ENCODE measurements at places on chromosomes 16 and 17. TPM values are rescaled to one million over a fixed set of nuclear protein-coding genes. Genes with fewer than 3 reads are reported as not detected.

Gene LPCAT2
- 17.4 TPM for total RNA-seq

Gene BIRC5
- total RNA-seq = 0.62 TPM

Gene NPW
- 0.79 TPM for total RNA-seq

Gene NT5M
- total RNA-seq = 12.5 TPM

Gene CTRB1
- total RNA-seq = not detected

Gene CLEC18A
- total RNA-seq = 8.2 TPM

Gene ANKFN1
- 4.0 TPM for total RNA-seq

Gene TMEM238L
- not detected for total RNA-seq

Gene CCL3
- 1.1 TPM for total RNA-seq

Gene CA7
- 9.5 TPM for total RNA-seq

Gene TBC1D16
- 34.1 TPM for total RNA-seq

Gene CLEC3A
- total RNA-seq = not detected

Gene GJC1
- total RNA-seq = 10.2 TPM

Gene RRAD
- 2.3 TPM for total RNA-seq

Gene IL21R
- 0.27 TPM for total RNA-seq

Gene CES4A
- total RNA-seq = 128 TPM

Gene KRT9
- not detected for total RNA-seq

Gene CDC42EP4
- 69.4 TPM for total RNA-seq

Gene CPHXL2
- total RNA-seq = not detected

Gene KRT20
- total RNA-seq = not detected

Gene CHP2
- 0.36 TPM for total RNA-seq

Gene HSD17B2
- total RNA-seq = not detected

Gene KRTAP4-9
- not detected for total RNA-seq

Gene SLC12A3
- total RNA-seq = 0.26 TPM

Gene SDR42E2
- 0.46 TPM for total RNA-seq

Gene PRSS53
- 11.0 TPM for total RNA-seq

Gene MAZ
- total RNA-seq = 199 TPM

Gene UNK
- total RNA-seq = 32.6 TPM

Gene DOC2B
- 34.9 TPM for total RNA-seq

Gene TNFSF13
- total RNA-seq = 17.8 TPM

Gene C17orf113
- total RNA-seq = 3.9 TPM

Gene PLXDC1
- 29.3 TPM for total RNA-seq

Gene MYOCD
- total RNA-seq = 0.56 TPM

Gene SRCAP
- total RNA-seq = 68.0 TPM

Gene CASKIN1
- 154 TPM for total RNA-seq

Gene ZG16
- not detected for total RNA-seq

Gene UTS2R
- total RNA-seq = 1.0 TPM

Gene FHOD1
- total RNA-seq = 13.2 TPM

Gene TNRC6A
- total RNA-seq = 144 TPM

Gene KLHL10
- 0.41 TPM for total RNA-seq

Gene SCNN1G
- total RNA-seq = 0.38 TPM

Gene KRTAP4-4
- not detected for total RNA-seq

Gene RPL13
- total RNA-seq = 660 TPM

Gene TM4SF5
- not detected for total RNA-seq

Gene KRTAP2-3
- not detected for total RNA-seq

Gene NHLRC4
- 0.51 TPM for total RNA-seq

Gene TBC1D3
- not detected for total RNA-seq

Gene LITAFD
- not detected for total RNA-seq

Gene MMP28
- total RNA-seq = 11.9 TPM
